ENCODE measurements at places on chromosomes 16 and 17. TPM values are rescaled to one million over a fixed set of nuclear protein-coding genes. Genes with fewer than 3 reads are reported as not detected.

DNA sequence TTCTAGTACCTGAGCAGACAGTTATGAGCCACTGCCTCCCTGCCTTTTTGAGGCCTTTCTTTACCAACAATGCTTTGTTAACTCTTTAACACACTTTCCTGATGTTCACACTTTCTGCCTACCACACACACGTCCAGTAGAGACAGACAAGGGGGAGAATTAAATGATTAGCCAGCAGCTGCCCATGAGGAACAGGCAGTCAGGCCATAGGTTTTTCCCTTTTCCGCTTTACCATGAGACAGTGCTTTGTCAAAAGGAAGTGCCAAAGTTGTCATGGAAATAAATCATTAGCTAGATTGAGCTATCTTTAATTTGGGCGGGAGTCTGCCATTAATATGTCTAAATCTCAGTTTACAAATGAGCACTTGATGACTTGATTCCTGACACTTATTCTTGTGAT, 102.1 kb downstream of the PITPNC1 start:
- no peak for DNase-seq
- peak overlapping the region; percentile 4 for H3K4me3 ChIP-seq
- H3K27ac ChIP-seq = peak overlapping the region; percentile 73
- peaks cover 70% of the 10 kb centered on the region for H3K4me1 ChIP-seq
- no peaks in the 10 kb centered on the region for H3K36me3 ChIP-seq

Gene GNAO1
- 1.3 TPM for total RNA-seq

GRCh38 chr17:50570528-50570927, 10.0 kb downstream of the CACNA1G start:
- peaks cover 14% of the 10 kb centered on the region for H3K27me3 ChIP-seq
- H3K4me3 ChIP-seq = no peak overlapping the region
- DNase-seq = no peak
- H3K4me1 ChIP-seq = peaks cover 3% of the 10 kb centered on the region

- no peaks in the 10 kb centered on the region for H3K27me3 ChIP-seq
- H3K27ac ChIP-seq = no peak overlapping the region
- H3K4me1 ChIP-seq = no peaks in the 10 kb centered on the region
- DNase-seq = no peak
- no peak overlapping the region for H3K4me3 ChIP-seq
- peaks cover 37% of the 10 kb centered on the region for H3K36me3 ChIP-seq
Observed at GRCh38 chr16:27483624-27484023, 66.1 kb downstream of the GTF3C1 start.

DNA sequence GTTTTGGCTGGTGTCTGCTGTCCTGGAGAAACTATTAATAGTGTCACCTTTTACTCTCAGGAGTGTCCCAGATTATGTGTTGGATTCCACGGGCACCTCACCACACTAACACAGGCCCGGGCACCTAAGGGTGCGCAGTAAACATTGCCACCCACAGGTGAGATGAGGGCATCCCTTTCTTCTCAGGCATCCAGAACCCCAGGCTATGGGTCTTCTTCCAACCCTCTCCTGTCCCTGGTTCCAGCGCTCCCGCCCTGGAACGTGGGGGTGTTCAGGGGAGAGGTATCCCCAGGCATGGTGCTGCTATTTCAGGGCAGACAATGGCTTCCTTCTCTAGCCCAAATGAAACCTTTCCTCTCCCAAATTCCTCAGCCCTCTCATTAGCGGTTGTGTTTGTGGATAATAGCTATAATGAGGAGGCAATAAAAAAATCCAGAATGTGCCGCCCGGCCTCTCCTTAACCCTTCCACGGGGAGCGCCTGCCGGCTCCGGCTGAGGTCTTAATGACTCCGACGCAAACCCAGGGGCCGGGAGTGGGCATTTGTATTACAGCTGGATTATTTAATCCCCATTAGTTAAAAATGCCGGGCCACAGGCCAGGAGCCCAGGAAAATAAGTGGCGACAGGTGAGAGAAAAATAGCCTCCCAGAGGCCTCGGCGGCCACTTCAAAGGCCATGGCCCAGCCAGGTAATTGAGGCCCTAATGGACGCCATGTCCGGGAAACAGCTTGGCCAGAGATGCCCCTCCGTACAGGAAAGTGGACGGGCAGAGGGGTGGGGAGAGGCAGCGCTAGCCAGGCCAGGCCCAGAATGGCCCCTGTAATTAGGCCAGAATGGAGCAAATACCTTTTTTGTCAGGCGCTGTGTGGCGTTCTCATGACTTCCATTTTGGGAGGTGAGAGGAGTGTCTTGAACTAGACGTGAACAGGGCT, 102.8 kb downstream of the IRX5 start:
- H3K4me1 ChIP-seq = no peaks in the 10 kb centered on the region
- DNase-seq = no peak
- no peak overlapping the region for H3K4me3 ChIP-seq
- H3K36me3 ChIP-seq = no peaks in the 10 kb centered on the region
- H3K27ac ChIP-seq = no peak overlapping the region

DNA sequence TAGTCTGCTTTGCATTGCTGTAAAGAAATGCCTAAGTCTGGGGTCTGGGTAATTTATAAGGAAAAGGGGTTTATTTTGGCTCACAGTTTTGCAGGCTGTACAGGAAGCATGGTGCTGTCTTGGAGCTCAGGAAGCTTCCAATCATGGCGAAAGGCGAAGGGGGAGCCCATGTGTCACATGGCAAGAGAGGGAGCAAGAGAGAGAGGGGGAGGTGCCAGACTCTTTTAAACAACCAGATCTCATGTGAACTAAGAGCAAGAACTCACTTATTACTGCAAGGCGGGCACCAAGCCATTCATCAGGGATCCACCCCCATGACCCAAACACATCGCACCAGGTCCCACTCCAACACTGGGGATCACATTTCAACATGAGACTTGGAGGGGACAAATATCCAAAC, 148.2 kb upstream of the HS3ST2 start:
- DNase-seq = no peak
- H3K4me3 ChIP-seq = no peak overlapping the region
- no peaks in the 10 kb centered on the region for H3K36me3 ChIP-seq
- no peaks in the 10 kb centered on the region for H3K27me3 ChIP-seq
- H3K27ac ChIP-seq = no peak overlapping the region

DNA sequence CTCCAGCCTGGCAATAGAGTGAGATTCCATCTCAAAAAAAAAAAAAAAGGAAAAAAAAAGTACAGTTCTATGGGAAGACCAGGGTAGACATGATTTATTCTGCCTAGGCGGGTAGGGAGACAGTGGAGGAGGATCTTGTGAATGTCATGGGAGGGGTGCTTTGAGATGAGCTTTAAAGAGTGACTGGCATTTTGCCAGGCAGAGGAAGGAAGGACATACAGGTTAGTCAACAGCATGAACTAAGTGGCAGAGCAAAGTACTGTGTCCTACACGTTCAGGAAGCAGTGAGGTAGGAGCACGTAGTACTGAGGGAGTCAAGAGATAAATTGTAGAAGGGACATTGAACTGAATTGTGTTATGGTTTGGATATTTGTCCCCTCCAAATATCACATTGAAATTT, 451.5 kb downstream of the TOX3 start:
- H3K36me3 ChIP-seq = no peaks in the 10 kb centered on the region
- no peak for DNase-seq

Gene ALOX15B
- not detected for total RNA-seq

Gene CYTH1
- total RNA-seq = 184 TPM

Gene ORC6
- total RNA-seq = 51.7 TPM

Gene SOX15
- 0.29 TPM for total RNA-seq

Gene TUBB3
- total RNA-seq = 0.99 TPM

Gene CCL3
- 981 TPM for total RNA-seq

DNA sequence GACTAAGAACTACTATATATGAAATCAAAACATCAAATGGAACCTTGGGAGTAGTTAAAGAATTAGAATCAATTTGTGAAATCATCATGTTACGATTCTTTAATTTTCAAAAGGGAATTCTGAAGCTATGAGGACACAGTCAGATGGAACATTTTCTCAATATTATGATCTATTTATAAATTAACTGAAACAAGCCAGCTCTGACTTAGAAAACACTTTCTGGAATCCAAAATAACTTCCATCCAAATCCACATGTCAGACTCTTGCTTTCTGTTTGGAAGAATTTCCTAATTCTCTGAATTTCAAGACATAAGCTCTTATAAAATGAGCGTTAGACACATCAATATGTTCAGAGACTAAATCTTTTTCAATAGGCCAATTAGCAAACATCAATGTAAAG, 737.7 kb upstream of the SOX9 start:
- no peaks in the 10 kb centered on the region for H3K36me3 ChIP-seq
- no peak overlapping the region for H3K4me3 ChIP-seq
- H3K4me1 ChIP-seq = no peaks in the 10 kb centered on the region
- no peak for DNase-seq

Gene HSD17B1
- 0.52 TPM for total RNA-seq

Gene ZNF205
- total RNA-seq = not detected

Gene FOXN1
- not detected for total RNA-seq

Gene ITGA2B
- 1.4 TPM for total RNA-seq

Gene SCGB1C2
- total RNA-seq = not detected

GRCh38 chr16:57245472-57246113, 534 bp downstream of the ARL2BP start:
- no peaks in the 10 kb centered on the region for H3K27me3 ChIP-seq
- peaks cover 16% of the 10 kb centered on the region for H3K4me1 ChIP-seq
- H3K27ac ChIP-seq = peak overlapping the region; percentile 1
- peak overlapping the region; percentile 89 for H3K4me3 ChIP-seq
- peaks cover 15% of the 10 kb centered on the region for H3K36me3 ChIP-seq
- DNase-seq = no peak

Gene KCNJ2
- total RNA-seq = not detected

Gene CDK5R1
- total RNA-seq = 12.4 TPM

- no peak overlapping the region for H3K4me3 ChIP-seq
- no peak overlapping the region for H3K27ac ChIP-seq
- peaks cover 12% of the 10 kb centered on the region for H3K36me3 ChIP-seq
- no peak for DNase-seq
- H3K27me3 ChIP-seq = peaks cover 2% of the 10 kb centered on the region
Observed at GRCh38 chr16:3202903-3203539, 15.0 kb downstream of the OR1F1 start.

DNA sequence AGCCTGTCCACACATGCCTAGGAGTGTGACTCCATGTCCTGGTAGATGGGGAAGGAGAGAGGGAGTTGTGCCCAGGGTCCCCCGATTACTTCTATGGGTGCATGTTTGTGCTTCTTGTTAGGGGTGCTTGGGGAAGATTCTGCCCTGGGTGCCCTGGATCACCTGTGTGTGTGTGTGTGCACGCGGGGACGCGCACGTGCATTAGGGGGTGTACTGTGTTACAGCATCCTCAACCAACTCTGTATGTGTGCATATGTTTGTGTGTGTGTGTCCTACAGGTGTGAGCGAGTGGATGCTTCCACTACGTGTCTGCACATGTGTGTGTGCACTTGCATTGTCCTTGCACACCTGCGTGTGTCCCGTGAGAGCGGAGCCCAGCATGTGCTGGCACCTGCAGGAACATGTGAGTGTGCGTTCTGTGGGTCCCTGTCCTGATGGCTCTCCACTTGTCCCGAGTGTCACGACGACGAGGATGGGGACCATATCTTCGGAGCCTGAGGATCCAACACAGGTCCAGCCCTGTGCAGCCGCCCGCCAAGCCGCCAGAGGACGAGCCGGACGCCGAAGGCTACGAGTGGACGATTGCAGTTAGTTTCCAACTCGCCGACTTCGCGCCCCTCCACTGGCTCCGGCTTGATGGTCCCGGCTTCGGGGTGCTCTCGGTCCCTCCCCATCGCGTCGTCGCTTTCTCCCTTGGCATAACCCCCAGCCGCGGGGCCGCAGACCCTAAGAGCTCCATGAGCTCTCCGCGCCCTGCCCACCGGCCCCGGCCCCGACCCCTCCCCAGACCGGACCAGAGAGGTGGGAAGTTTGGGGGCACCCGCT, 6.0 kb upstream of the TBC1D3B start:
- H3K27ac ChIP-seq = no peak overlapping the region
- peaks cover 51% of the 10 kb centered on the region for H3K27me3 ChIP-seq
- H3K36me3 ChIP-seq = no peaks in the 10 kb centered on the region
- H3K4me3 ChIP-seq = peak overlapping the region; percentile 29
- no peak for DNase-seq

Gene SLC2A4
- total RNA-seq = 0.19 TPM

- peaks cover 14% of the 10 kb centered on the region for H3K36me3 ChIP-seq
- H3K4me1 ChIP-seq = no peaks in the 10 kb centered on the region
- no peak overlapping the region for H3K4me3 ChIP-seq
- no peak for DNase-seq
- H3K27me3 ChIP-seq = no peaks in the 10 kb centered on the region
- H3K27ac ChIP-seq = no peak overlapping the region
Observed at GRCh38 chr17:83000738-83001137, 78.7 kb upstream of the METRNL start.

Data from activated CD4-positive, alpha-beta memory T cell treated with anti-CD3 and anti-CD28 coated beads for 36 hours (primary cell).